HuH-7 (cell line): ENCODE measurements at places on chromosomes 12 and 14.

DNA sequence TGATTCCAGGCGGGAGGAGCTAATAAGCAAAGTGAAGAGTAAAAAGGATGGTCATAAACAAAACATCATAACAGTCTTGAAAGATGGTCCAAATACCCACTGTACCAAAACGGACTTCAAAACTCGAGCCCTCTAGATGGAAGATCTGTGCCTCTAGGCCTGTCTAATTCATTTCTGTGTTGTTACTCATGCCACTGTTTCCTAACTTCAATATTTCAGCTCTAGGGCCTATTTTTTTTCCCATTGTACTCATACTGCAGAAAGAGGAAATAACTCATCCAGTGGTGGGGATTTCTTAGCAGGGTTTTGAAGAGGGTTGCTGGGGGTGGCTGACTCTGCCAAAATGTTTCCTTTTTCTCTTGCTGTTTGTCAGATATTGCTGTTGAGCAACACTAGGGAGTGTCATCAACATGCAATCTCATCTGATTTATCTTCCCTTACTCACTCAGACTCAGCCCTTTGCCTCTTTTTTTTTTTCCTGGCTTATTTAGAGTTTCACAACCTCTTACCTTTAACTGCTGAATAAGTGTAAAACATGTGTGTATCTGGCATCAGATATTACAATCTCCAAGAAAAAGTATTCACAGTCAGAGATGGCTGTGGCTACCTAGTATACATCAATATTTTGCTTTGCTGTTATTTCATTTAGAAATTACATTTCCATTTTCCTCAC, 189.6 kb downstream of the DUSP6 start:
- no peak for DNase-seq

- no peak for DNase-seq
Measured at GRCh38 chr12:124605150-124605882, 37.9 kb upstream of the NCOR2 start.

DNA sequence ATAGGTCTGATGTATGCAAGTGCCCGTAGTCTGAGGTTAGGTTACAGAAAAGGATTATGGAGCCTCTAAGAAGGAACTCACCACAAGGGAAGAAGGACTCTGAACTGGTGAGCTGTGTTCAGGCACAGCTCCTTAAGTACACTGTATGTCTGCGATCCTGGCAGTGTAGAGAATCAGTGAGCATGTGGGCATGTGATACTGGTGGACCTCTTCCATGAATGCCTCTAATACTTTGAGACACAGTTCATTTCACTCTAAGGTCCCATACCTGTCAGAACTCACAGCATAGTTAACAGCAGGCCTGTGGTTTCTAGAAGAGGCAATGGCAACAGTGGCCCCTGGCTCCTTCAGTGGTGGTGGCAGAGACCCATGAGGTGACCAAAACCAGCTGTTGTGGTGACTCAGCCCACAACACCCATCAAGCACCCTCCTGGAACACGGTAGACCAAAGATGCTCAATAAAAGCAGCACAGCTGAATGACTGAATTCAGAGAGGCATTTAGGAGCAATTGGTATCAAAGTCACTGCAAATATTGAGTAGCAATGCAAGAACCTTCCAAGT, 6.9 kb upstream of the OR6J1 start:
- no peak for DNase-seq

GRCh38 chr12:62512901-62513300, 46.3 kb downstream of the MON2 start:
- no peak for DNase-seq

- DNase-seq, result no peak
Measured at GRCh38 chr14:31232081-31232480, 24.5 kb upstream of the HECTD1 start.

- DNase-seq, result no peak
Measured at GRCh38 chr14:56333359-56334292, 215.4 kb downstream of the PELI2 start.

DNA sequence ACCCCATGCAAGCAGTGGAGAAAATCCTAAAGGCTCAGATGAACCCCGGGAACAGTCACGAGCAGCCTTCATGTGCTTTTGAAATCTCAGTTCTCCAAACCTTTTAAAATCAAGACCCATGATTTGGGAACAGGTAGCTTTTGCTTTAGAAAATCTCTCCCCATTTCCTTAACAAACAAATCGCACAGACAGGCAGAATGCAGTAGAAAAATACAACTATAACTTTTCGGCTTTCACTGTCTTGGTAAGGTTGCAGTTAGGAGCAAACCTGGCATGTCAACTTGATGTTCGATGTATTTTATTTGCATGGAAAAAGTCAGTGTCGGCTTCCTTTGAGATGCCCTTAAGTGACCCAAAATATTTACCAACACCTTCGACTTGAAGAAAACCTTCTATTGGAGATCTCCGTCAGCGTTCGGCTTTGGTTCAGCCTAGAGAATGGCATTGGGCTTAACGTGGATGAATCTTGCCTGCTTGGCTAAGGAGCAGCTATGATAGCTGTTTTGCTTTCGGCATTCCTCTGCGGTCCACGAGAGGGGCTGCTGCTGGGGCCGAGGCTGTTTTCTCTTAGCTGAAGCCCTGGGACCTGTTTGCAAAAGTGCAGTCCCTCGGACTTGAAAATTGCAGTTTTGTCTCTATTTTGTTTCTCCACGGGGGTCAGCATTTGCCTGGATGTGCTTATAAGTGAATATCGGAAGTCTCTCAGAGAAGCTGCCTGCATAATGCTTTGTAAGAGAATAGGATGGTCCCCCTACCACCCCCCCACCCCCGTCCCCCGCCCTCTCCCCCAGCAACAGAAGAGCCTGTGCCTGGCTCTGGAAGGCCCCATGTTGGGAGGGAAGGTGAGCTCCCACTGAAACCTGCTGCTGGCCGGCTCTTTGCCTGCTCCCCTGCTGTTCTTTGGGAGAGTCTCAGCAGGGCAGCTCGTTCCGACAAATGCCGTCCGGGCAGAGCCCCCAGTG, 122.8 kb downstream of the AACS start:
- no peak for DNase-seq
